ENCODE measurements at places on chromosomes 12 and 14.
A peak's percentile ranks its signal among the peaks of the same experiment; 100 is the strongest.

- no peak for DNase-seq
These were observed 266.3 kb downstream of the APAF1 start for GRCh38 chr12:98911396-98911795.

GRCh38 chr12:643475-644302 is 19.6 kb downstream of the NINJ2 start:
- no peak for DNase-seq

DNA sequence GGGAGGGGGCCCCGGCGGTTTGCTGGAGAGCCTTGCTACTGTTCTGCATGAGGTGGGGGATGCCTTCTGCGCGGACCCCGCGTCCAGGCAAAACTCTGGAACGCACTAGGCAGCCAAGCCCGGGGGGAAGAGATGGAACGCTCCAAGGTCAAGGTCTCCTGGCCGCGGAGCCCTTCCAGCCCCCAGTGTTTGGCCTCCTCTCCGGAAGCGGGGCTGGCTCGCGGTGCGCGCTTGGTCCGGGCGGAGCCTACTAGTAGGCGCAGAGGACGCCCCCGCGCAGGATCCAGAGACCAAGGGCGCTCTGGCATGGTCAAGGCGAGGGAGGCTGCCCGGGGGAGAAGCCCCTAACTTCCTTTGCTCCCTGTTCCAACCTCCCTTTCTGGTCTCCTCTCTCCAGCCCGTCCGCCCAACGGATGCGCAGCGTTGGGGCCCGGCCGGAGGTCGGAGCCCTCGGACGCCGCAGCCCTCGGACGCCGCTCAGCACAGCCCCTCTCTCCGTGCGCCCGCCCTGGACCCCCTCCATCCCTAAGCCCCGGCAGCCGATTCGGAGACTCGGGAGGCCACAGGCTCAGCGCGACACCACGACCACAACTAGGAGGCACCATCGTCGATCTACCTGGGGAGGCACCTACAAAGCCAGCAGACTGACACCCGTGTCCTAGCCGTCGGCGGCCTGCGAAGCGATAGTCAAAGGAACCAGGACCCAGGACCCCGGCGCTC is 669 bp upstream of the KCNK13 start:
- no peak for DNase-seq

DNA sequence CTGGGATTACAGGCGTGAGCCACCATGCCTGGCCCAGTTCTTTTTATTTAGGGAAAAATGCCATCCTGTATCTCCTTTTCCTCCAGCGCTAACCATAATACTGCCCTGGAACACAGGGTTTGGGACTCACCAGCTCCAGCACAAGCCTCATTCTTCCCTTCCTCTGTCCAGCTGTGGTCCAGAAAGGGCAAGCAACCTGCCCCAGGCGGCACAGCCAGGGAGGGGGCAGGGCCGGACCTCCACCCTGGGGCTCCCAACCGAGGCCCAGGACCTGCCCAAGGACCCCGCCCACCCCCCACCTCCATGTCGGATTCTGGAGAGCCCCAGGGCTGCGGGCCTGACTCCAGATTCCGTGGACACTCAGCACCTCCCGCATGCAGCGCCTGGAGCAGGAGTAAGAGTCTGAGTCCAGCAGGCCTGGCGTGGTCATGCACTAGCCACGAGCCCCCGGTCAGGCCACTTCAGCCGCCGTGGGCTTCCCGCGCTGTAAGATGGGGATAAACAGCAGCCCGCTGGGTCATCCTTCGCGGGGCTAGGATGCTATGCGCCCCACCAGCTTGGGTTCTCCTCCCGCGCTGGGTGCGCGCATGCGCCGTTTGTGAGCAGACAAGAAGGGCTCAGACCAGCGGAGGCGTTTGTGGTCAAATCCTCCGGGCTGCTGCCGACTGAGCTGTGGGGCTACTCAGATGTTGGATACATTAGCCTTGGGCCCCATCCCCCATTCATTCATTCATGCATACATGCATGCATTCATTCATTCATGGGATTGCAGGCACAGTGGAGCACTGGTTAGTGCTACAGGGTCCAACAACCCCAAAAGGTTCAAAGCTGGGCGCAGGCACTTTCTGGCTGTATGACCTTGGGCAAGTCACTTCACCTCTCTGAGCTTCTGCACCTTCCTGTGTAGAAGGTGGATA is 16.3 kb downstream of the TMEM119 start:
- no peak for DNase-seq

DNA sequence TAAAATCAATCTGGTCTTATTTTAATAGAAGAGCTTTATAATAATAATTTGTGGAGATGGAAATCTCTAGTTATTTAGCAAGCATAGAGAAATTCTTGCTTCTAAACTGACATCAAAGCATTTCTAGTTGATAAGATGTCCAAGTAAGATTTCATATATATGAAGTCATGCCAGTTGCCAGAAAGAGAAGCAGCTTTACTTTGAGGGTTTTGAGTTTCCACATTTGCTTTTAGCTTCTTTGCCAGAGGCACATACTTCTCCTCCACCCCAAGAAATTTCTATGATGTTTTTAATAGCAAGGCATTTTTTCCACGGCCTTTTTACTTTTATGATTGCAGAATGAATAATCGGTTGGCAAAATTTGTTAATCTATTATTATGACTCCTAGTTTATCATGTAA is 24.2 kb upstream of the YAF2 start:
- DNase-seq = no peak

- DNase-seq = no peak
These were observed 27.9 kb downstream of the PTPRR start for GRCh38 chr12:70892593-70892992.

GRCh38 chr12:42332301-42333285 is 6.6 kb downstream of the PPHLN1 start:
- peak; percentile 10 for DNase-seq

DNA sequence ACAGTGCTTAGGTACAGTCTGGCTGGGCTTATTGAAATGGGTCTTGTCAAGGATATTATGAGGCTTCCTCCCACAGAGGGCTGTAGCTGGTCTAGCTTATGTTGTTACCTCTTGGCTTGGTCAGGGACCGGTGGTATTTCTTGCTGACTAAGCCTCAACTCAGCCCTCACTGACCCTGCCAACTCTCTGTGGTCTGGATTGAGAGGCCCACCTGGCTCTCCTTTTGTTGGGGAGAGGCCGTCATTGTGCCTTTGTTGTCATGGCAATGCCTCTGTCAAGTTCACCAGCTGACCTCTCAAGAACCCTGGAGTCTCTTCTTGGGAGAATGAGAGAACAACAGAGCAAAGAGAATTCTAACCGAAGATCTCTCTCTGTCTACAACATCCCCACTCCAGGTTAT is 245.6 kb upstream of the NPAS3 start:
- DNase-seq = peak; percentile 100

DNA sequence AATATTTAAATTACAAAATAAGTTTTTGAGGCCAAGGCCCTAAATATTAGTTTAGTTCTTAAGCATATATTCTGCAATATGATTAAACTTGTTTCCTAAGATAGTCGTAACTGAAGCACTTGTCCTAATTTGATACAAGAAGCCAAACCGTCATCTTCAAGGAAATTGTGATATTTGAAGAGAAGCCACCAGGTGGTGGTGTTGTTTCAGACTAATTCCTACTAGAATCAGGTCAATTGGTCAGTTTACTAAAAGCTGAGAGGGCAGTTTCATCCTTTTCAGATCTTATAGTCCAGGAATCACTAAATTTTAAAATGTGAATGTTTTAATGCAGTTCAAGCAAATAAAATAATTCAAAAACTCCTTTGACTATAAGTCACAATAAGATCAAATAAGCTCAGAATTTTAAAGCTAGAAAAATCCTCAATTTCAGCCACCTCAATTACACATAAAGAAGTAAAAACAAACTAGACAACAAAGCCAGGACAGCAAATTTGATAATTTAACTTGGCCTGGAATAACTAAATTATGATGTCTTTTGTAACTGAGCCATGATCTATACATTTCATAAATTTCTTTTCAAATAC is 7.1 kb upstream of the ARL1 start:
- DNase-seq = peak; percentile 47
